ENCODE measurements at places on chromosomes 3 and 15. TPM values are rescaled to one million over a fixed set of nuclear protein-coding genes. Genes with fewer than 3 reads are reported as not detected.

GRCh38 chr3:14516738-14517345 lies 23.3 kb downstream of the GRIP2 start:
- H3K27me3 ChIP-seq: no peaks in the 10 kb centered on the region
- H3K4me1 ChIP-seq: no peaks in the 10 kb centered on the region
- no peak overlapping the region for H3K27ac ChIP-seq
- H3K4me3 ChIP-seq: no peak overlapping the region
- H3K36me3 ChIP-seq: no peaks in the 10 kb centered on the region

DNA sequence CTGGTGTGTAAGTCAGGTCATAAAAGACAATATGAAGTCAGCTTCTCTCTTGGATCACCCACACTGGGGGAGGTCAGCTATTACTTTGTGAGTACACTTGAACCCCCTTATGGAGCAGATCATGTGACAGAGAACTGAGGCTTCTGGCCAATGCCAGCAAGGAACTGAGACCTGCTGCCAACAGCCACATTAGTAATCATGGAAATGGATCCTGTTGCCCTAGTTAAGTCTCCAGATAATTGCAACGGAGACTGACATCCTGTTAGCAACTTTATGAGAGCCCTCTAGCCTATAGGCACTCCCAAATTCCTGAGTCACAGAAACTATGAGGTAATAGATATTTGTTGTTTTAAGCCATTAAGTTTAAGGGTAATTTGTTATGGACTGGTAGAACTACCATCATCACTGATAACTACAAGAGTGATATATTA lies 110.4 kb upstream of the GMNC start:
- no peaks in the 10 kb centered on the region for H3K36me3 ChIP-seq
- H3K4me1 ChIP-seq: no peaks in the 10 kb centered on the region
- peak; percentile 11 for DNase-seq
- H3K27ac ChIP-seq: no peak overlapping the region

P2RY1 gene
- total RNA-seq: 2.2 TPM

DAZL gene
- not detected for total RNA-seq

DNA sequence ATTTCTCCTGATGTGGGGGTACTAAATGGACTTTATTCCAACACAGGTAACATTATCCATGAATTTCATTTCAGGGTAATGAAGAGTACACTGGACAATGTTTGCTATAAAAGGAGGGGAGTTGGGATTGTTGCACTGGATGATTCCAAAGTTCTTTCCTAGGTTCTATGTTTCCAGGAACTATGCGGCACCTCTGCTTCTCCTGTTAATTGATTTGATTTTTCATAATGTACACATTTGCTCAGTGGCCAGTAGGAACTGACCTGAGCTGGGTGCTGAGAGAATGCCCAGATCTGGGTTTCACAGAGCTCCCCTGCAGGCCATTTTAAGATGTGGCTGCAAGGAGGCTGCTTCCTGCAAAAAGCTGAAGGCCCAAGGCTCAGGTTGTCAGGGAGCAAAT lies 171.7 kb downstream of the KLF13 start:
- no peaks in the 10 kb centered on the region for H3K27me3 ChIP-seq
- no peak for DNase-seq
- H3K36me3 ChIP-seq: no peaks in the 10 kb centered on the region
- H3K4me3 ChIP-seq: no peak overlapping the region
- H3K27ac ChIP-seq: no peak overlapping the region

- no peaks in the 10 kb centered on the region for H3K36me3 ChIP-seq
- peaks cover 3% of the 10 kb centered on the region for H3K4me1 ChIP-seq
- no peak overlapping the region for H3K27ac ChIP-seq
- H3K27me3 ChIP-seq: no peaks in the 10 kb centered on the region
- H3K4me3 ChIP-seq: no peak overlapping the region
- no peak for DNase-seq
Measured at GRCh38 chr3:108024146-108024850, 66.5 kb downstream of the CD47 start.

MNS1 gene
- total RNA-seq: 5.6 TPM

DNA sequence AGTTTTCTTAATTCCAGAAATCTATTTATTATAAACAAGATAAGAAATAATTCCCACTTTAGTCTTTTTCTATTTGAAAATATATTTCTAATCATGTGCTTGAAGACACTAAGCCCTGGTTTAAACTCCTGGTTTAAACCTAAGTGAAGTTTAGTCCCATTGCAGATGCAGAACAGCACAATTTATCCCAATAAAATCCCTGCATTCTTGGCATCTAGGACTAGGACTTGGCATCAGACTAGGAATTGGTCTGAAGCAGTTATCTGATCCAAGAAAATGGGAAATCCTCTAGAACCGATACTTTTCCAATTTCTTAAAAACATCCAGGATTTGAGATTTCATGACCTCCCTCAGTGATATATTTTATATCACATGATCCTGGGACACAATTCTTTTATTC lies 168.8 kb upstream of the VEPH1 start:
- DNase-seq: no peak
- no peak overlapping the region for H3K4me3 ChIP-seq

DNA sequence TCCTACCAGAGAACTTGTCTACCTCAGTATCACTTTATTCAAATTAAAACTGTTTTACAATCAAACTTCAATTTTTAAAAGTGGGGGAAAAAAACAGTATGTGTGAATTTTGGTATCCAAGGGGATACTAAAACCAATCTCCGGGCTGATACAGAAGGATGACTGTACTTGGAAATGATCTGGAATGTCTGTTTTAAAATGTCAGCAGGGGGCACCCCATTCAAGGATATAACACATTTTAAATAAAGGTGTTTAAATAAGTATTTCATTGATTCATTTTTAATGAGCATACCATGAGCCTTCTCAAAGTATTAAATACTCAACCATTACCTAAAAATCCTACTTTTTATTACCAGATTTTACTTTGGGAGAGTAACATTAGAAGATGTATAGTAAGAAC lies 67.9 kb downstream of the ULK4 start:
- no peaks in the 10 kb centered on the region for H3K36me3 ChIP-seq
- DNase-seq: peak; percentile 67
- H3K4me1 ChIP-seq: no peaks in the 10 kb centered on the region
- H3K4me3 ChIP-seq: no peak overlapping the region

GRCh38 chr3:43857361-43858293 lies 166.9 kb downstream of the ABHD5 start:
- no peak overlapping the region for H3K4me3 ChIP-seq
- H3K4me1 ChIP-seq: no peaks in the 10 kb centered on the region
- H3K27me3 ChIP-seq: no peaks in the 10 kb centered on the region
- no peaks in the 10 kb centered on the region for H3K36me3 ChIP-seq
- no peak for DNase-seq

RTP3 gene
- total RNA-seq: not detected

FRMD5 gene
- total RNA-seq: 0.41 TPM

Measured in kidney (tissue), 22 donors.